Hematopoietic multipotent progenitor cell treated with erythropoietin and hydrocortisone succinate and interleukin-3 and kit ligand, for 8 days (in vitro differentiated cells): ENCODE measurements at places on chromosomes 16 and 17.

DNA sequence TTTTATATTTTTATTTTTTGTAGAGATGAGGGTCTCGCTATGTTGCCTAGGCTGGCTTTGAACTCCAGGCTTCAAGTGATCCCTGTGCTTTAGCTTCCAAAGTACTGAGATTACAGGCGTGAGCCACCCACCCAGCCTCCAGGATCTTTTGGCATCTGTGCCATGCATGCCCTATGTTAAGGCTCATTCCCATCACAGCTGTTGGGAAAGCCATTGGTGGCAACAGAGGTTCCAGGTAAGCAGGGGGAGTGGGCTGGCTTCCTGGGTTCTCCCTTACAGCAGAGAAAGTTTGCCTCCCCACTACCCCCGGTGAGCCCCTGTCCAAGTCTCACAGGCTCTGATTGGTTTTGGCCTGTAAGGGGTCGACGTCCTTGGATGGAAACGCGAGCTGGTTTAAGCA, 8.9 kb upstream of the MRTFB start:
- DNase-seq, result no peak

DNA sequence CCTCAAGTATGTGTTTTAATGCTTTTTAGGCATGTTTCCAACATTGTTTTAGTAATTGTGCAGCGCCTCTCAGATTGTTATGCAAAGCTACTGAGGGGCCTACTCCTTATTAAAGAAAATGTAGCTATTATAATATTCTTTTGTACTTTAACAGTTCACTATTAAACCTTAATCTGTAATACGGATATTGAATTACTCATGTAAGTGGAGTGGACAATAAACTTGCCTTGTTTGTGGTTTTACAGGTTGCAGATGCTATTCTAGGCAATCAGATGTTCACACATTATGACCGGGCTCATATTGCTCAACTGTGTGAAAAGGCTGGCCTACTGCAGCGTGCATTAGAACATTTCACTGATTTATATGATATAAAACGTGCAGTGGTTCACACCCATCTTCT, 41.0 kb downstream of the PTRH2 start:
- no peak for DNase-seq

GRCh38 chr16:53220585-53220984, 165.8 kb downstream of the CHD9 start:
- DNase-seq, result peak; percentile 58

- DNase-seq, result no peak
Observed at GRCh38 chr17:6623941-6624340, 16.6 kb downstream of the KIAA0753 start.

- DNase-seq, result peak; percentile 69
Observed at GRCh38 chr16:85321509-85322271, 209.4 kb upstream of the CIBAR2 start.

GRCh38 chr16:72815348-72816318, 232.3 kb downstream of the ZFHX3 start:
- DNase-seq, result no peak

DNA sequence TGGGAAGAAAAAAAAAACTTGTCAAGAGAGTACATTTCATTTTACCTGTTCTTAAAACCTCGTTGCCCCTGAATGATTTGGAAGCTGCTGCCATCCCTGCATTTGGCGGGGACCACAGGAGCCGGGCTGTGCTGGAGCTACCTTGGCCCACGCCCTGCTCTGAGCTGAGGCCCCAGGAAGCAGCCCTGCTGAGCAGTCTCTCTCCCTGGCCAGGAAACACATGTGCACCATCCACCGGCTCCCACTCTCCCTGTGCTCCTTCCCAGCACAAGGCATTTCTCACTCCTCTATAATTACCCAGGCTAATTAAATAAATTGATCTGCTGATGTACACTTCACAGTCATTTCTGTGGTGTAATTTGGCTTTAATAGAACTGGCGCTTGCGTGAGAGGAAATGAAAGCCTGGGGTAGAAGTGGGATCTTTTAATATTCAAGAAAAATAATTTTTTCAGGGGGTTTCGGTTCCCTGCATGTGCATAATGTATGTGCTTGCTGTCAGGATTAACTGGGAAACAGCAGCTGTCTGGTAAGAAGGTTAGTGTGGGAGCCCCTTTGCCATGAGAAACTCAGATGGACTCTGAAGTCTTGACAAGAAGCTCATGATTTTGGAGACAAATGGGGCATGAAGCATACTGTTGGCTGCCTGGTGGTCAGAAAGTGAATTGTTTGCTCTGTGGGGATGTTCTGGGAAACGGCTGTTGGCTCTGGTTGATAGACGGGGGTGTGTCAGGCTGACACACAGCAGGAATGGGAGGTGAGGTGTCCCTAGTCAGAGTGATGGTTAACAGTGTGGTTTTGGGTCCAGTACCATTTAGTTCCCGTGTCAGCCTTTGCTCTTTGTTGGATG, 252.3 kb upstream of the EEF2KMT start:
- DNase-seq, result no peak

DNA sequence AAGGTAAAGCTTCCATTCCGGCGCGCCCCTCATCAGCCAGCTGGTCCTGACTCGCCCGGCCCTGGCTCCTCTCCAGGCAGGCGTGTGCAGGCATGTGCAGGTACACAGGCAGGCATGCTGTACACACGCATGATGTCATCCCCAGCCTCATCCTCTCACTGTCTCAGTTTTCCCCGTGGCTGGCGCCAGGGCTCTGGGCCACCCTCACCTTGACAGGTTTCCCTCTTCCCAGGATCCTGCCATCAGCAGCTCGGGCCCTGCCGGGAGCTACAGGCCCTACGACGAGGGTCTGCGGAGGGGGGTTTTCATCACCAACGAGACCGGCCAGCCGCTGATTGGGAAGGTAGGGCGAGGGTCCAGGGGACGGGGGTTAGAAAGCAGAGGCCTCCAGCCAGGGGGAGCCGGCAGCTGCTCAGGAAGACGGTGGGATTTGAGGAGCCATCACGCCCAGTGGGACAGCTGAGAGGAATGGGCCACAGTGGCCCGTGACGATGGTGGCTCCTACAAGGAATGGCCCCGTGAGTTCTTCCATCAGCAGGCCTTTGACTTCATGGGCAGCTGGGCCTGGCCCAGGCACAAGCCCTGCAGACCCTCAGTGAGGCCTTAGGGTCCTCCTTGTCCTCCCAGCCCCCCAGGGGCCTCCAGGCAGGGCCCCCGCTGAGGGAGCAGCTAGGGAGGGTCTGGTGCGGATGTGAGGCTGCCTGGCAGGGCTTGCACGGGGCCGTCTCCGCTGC, 8.5 kb downstream of the GAA start:
- no peak for DNase-seq

DNA sequence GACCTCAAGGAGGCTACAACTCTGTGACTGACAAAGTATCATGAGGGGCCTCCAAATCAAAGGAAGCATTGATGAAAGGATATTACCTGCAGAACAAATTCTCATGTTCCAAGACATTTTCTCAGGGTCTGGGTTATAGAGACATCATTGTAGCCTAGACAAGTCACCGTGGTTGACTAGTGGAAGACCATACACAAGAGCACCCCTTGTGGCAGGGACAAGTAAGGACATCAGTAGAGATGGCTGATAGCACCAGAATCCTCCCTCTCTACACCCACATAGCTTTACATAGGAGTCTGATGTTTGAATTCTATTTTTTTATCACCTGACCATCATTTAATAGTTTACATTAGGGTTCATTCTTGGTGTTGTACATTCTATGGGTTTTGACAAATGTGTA, 32.5 kb upstream of the CDH8 start:
- DNase-seq, result peak; percentile 30

GRCh38 chr16:71972356-71972755, 27.8 kb downstream of the PKD1L3 start:
- no peak for DNase-seq

DNA sequence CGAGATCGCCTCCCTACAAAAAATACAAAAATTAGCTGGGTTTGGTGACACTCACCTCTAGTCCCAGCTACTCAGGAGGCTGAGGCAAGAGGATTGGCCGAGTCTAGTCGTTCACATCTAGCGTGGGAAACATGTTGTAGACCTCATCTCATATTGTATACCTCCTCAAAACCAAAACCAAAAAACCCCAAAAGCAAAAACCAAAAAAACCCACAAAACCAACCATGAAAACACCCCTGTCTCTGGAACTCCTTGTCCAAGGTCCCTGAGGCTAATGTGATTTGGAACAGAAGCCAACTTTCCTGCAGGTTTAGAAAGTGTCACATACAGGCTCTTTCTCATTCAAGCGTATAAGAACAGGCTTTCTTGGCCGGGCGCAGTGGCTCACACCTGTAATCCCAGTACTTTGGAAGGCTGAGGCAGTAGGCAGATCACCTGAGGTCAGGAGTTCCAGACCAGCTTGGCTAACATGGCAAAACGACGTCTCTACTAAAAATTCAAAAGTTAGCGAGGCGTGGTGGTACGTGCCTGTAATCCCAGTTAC, 29.0 kb downstream of the RAB11FIP3 start:
- DNase-seq, result no peak

- no peak for DNase-seq
Observed at GRCh38 chr16:4855371-4855770, 8.1 kb downstream of the UBN1 start.

- no peak for DNase-seq
Observed at GRCh38 chr16:69741951-69742904, 12.5 kb downstream of the NOB1 start.

- DNase-seq, result peak; percentile 69
Observed at GRCh38 chr16:20740007-20740883, 1.4 kb downstream of the THUMPD1 start.

GRCh38 chr16:1989209-1990100, at the start of gene SYNGR3:
Gene SYNGR3 (plus strand): TSS chr16:1989970. CDS start chr16:1990103, 133 bp downstream.
- DNase-seq, result no peak

DNA sequence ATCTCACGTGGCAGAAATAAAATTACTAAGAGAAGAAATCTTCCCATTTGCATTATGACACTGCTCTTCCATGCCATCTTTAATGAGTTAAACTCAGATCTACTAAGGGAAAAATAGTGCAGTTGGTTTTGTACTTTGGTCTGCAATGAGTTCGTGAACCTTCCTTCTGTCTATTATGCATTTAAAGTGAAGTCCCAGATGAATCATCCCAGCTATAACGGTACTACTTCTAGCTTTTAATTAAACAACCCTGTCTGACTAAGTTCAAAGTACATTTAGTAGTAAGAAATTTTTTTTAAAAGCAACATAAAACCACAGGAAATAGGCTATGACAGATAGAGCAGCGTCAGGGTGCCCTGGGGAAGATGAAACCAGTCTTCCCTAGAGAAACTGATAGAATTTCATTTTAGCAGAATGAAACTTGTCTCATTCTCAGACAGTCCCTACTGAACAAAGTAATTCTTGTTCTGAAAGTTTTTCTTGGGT, 1.8 kb downstream of the TMIGD1 start:
- no peak for DNase-seq

DNA sequence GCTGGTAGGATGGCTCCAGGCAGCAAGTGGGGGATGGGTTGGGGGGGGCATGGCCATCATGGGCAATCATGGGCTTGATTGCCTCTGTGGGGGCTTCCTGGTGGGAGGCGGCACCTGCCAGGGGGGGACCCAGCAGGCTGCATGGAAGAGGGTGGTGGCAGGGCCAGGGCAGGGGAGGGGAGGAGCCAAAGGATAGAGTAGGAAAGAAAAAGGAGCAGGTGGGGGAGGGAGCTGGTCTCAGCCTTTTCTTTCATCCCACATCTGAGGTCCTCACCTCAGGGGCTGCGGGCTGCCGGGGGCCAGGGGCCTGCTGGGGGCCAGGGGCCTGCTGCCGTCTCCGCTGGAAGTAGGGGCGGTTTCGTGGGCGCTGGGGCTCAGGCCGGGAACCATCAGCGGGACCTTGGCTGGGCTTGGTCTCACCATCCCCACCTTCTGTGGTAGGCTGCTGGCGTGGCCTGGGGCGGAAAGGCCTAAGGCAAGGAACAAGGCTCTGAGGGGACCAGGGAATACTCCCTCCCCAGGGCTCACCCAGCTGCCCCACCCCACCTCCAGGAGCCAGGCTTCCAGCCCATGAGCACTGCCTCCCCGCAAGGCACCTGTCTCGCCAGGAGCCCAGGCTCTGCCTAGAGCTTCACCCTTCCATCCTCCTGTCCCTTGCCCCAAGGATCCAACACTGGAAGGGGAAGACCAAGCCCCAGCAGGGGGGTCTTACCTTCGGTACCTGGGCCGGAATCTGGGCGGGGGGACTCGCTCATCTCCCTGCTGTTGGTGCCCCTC, 5.0 kb downstream of the YBX2 start:
- no peak for DNase-seq
